ENCODE measurements at places on chromosomes 7 and 10.

DNA sequence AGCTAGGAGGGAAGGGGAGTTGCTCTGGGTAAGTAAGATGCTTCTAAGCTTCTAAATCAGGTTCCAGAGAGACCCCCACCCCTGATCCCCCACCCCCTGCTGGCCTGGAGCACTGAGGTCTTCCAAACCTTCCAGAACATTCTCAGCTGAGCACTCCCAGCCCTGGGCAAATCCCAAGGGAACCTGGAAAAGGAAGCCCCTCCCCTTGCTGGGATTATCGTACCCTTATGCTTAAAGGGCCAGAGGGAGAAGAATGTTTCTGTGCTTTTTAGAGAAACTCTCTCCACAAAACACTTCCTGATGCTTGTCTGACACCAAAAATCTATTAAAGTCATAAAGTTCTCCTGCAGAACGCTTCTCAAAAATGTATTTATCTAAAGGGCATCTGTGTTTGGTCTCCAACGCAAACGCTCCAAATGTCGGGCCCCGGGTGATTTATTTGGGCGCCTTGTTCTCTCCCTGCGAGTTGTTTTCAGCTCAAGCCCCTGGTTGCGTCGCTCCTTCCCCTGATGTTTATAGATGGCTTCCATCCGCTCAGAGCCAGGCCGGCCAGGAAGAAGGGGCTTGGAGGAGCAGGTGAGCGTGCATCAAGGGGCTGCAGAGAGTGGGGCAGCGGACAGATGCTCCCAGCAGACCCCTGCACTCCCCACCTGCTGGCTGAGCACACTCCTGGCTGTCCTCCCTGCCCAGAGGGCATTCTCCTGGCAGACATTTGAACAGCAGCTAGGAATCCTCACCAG, 8.2 kb upstream of the RET start:
- no peak for DNase-seq

- DNase-seq, result no peak
Measured at GRCh38 chr7:100723732-100724275, 3.5 kb downstream of the EPO start.

DNA sequence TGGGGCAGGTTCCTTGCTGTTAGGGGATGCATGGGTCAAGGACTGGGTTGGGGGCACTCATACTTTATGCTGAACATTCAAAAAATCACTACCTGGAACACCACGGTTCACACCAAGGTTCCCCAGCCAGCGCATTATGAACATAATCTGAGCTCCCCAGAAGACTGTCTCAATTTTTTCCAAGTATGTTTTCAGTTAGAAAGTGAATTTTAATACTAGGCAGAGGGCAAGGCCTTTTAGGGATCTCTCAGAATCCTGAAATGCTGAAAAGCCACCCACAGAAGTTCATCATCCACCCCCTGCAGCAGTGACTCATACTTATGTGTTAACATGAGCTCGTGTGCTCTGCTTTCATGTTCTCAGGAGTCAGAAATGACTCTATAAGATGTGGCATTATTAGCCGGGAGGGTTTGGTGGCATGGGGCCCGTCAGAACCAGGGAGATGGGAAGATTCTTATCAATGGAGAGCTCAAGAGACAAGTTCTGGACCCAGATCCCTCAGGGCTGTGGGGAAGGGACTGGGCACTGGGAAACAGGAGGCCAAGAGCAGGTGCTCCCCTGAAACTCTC, 185.2 kb upstream of the ITGB1 start:
- DNase-seq, result no peak

GRCh38 chr7:33425929-33426678, 296.7 kb downstream of the BBS9 start:
- no peak for DNase-seq

DNA sequence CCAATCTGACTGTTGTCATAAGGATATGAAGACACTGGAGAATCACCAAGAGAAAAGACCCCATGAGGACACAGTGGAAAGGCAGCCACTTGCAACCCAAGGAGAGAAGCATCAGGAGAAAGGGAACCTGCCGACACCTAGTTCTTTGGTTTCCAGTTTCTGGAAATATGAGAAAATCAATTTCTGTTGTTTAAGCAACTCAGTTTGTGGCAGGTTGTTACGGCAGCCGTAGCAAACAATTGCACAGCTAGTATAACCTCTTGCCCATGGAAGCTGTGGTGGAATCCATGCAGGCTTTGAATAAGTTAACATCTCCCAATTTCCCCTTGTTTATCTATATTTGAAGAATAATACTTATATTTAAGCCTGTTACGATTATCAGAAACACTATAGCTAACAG, 1103.0 kb upstream of the PHF14 start:
- no peak for DNase-seq

GRCh38 chr7:51666751-51667150, 350.1 kb upstream of the COBL start:
- DNase-seq, result no peak

GRCh38 chr7:44244282-44244681, 43.5 kb downstream of the YKT6 start:
- no peak for DNase-seq

- no peak for DNase-seq
Measured at GRCh38 chr7:107398161-107398560, 71.7 kb upstream of the GPR22 start.

GRCh38 chr10:70925377-70926225, 37.2 kb upstream of the PCBD1 start:
- DNase-seq, result peak; percentile 17

- no peak for DNase-seq
Measured at GRCh38 chr10:89601728-89602361, 43.2 kb downstream of the PANK1 start.

DNA sequence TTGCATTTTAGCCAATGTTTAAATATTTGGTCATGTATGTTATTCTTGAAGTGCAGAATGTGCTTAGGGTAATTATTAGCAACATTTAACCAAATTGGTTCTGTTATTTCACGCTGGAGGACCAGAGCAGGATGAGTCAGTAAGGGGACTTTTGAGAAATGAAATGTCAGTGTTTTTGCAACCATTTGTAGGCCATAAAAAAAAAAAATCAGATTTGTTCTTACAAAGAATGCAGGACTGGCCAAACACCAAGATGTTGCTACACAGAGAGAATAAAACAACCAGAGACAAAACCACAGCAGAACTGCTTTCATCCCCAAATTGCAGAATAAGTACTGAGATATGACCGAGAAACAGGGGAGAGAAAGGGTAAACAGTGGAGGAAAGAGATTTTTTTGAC, 62.1 kb downstream of the TPST1 start:
- no peak for DNase-seq

DNA sequence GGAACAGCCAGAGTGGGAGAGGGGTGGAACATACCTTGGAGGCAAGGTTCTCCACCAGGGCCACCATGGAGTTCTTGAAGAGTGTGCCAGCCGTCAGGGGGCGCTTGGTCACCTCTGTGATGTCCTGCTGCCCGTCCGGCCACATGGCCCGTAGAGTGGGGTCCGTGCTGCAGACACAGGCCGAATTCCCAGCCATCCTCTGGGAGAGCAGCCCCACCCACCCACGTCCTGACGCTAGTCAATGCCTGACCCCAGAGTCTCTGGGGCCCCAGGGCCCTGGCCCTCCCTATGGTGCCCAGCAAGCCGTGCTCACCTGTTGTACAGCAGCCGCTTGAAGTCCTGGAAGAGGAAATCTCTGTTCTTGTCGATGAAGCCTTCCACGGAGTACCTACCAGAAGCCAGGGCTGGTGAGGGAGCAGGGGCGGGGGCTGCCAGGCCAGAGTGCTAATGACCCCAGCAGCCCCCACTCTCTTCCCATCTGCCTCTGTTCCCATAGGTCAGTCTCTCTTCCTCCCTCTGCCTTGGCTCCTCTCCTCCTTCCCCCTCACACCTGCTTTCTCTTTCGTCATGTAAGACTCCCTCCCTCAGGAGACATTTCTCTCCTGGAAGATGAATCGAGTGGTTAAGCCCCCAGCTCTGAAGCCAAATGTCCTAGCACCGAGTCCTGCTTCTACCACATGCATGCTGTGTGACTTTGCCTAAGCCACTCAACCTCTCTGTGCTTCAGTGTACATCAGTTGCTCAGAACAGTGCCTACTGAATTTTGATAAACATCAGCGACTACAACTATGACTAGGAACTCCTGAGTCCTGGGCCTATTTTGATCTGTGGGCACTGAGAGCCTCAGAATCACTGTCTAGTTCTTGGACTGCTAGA, 11.0 kb downstream of the MYO1G start:
- no peak for DNase-seq

GRCh38 chr7:31688996-31689395, 2.0 kb downstream of the PPP1R17 start:
- no peak for DNase-seq

DNA sequence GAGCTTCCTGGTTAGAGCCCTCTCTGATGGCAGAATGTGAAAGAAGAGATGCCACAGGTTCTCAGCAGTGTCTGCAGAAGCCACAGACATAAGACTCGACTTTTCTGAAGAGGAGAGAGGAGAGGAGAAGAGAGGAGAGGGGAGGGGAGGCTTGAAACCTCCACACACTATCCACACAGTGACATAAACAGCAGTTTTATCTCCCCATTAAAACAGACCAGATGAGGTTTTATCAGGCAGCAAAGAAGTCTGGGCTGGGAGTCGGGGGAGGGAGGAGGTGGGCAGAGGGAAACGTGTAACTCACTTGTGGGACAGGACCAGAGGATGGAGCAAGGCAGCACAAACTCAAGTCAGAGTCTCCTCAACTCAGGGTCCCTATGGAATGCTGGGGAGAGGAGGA, 76.5 kb downstream of the XPNPEP1 start:
- DNase-seq, result no peak

- peak; percentile 53 for DNase-seq
Measured at GRCh38 chr10:70549962-70550458, 52.5 kb downstream of the PRF1 start.

- DNase-seq, result peak; percentile 31
Measured at GRCh38 chr10:30534465-30535144, 94.9 kb downstream of the LYZL2 start.

DNA sequence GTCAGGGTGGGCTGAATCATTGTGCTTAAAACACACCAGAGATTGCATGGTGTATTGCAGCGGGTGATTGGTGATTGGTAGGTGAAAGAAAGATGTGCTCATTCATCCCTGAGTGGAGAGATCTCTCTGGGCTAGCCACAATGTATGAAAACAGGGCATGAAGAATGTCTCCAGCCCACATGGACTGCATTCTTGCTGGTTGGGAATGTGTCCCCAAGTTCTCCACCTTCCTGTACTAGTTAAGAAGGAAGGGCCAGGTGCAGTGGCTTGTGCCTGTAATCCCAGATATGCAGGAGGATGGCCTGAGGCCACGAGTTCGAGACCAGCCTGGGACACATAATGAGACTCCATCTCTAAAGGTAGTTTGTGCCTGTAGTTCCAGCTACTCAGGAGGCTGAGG, 113.8 kb upstream of the LANCL2 start:
- no peak for DNase-seq

- no peak for DNase-seq
Measured at GRCh38 chr10:107689323-107689722, 524.8 kb upstream of the SORCS1 start.

- DNase-seq, result no peak
Measured at GRCh38 chr7:36565792-36566356, 158.4 kb downstream of the AOAH start.

GRCh38 chr10:45487735-45488134, 113.7 kb downstream of the ALOX5 start:
- no peak for DNase-seq

- no peak for DNase-seq
Measured at GRCh38 chr7:98984126-98984525, 105.8 kb downstream of the TRRAP start.

- no peak for DNase-seq
Measured at GRCh38 chr10:88908194-88908593, 28.1 kb downstream of the STAMBPL1 start.

GRCh38 chr7:80548840-80549530, 37.1 kb upstream of the GNAT3 start:
- DNase-seq, result no peak

DNA sequence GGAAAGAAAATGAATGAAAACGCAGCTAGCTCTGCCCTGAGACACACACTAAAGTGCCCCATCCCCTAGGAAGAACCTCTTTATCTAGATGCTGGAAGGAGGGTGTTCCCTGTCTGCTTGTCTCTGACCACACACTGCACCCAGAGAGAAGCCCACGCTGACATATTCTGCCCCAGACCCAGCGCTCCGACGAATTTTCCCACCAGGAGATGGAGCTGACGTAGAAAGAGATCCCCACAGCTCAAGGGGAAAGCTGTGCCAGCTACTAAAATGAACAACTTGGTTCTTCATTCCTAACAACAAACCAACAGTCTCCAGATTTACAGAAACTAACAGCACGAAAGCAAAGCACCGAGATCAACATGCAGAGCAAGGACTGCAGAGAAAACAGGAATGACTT, 73.3 kb downstream of the KIAA1549 start:
- no peak for DNase-seq

DNA sequence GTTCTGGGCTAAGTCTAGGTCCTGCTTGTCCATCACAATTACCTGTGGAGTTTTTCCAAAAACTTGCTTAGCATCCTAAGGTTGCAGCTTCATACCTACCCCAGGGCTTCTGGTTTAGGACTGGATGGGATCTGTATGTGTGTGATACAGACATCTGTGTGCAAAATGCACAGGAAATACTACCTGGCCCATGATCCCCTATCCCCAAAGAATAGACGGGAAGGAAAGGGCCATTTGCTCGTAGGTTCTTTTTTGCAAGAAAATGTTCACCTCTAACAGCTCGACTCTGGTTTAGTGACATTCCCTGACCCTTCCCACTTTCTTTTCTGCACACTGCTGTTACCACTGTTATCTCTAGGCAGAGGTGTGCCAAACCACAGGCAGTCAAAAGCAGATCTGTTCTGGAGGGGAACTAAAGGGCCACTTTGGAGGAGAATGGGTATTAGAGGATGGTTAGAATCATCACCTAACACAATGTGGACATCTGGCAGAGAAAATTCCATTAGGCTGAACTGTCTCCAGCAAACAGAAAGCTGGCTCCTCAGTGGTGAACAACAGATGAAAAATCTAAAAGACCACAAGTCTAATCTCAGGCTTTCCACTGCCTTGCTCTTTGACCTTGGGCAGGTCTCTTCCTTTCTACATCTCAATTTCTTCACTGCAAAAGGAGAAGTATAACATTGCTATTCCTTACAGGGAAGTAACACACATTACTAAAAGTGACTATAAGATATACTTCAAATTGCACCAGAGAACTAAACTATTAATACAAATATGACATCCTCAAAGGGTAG, 107.4 kb downstream of the UBE2H start:
- DNase-seq, result no peak

DNA sequence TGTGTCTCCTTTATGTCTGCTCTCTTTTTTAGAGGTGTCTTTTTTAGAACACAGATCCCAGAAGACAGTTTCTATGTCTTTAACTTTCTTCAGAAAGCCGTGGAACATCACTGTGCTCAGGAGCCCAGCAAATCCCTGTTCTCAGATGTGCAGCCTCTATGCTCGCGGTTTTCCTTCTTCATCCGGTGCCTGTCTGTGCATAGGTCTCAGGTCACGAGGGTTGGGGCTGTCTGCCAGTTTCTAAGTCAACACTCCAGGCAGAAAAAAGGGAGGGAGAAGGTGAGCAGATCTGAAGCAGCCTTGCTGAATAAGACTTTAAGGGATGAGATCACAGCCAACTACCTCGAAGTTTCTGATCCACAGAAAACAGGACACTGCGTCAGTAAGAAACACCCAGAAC, 68.5 kb downstream of the CRTAC1 start:
- DNase-seq, result no peak
